ENCODE measurements at places on chromosomes 6 and 20.

GRCh38 chr20:21096321-21097043 lies 9.7 kb downstream of the LINC00237 start:
- no peak for DNase-seq

DNA sequence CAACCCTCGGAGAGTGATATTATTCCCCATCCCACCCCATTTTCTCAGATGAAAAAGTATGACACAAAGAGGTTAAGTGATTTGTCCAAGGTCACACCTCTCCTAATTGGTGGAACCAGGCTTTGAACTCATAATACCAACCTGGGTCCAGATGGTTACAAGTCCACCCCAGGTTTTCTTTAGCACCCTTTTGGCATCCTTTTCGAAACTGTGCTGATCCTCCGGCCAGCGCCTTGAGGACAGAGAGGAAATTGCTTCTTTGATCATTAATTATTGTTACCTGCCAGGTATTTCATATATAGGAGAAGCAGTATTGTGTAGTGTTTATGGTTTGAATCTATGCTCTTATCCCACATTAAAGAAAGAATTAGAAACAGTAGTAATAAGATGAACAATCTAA lies 29.3 kb upstream of the PDYN start:
- DNase-seq = no peak

DNA sequence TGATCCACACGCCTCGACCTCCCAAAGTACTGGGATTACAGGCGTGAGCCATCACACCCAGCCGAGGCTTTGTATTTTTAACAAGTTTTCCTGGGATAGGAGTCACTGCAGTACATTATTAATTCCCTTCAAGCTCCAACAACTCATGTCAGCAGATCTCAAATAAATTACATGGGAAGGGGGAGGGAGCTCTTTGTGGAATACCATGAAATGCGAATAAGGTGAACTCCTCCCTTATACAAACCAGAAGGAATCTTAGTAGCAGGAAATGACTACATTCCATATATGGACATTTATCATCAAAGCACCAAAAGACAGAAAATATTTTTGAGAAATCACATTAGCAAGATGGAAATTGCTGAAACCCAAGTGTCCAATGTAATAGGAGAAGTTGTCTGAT lies 2.9 kb downstream of the GSS start:
- DNase-seq = no peak

DNA sequence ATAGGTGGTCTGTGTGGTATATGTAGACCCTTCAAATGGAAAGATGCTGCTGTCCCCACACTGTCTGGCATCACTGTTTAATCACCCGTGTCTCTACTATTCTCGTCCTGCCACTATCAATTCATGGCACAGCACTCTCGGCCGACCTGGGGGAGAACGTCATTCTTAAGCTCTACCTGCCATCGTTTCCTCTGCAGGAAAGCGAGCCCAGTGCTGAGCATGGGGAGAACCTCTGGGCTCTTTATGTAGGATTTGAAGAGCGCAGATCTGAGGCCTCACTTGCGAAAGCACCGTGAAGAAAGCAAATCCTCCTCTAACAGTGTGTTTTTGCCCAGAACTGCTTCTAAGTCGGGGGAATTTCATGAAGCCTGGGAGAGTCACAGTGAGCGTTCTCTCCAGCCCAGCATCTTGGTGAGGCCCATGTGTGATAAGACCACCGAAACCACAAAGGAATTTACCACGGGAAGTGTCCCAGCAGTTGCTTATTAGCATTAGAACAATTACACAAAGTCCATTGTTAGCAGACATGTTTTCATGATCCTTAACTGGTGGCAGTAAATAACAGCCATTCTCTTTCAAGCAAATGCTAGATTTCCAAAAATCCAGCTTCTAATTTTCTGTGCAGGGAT lies 124.3 kb downstream of the SCML4 start:
- no peak for DNase-seq

DNA sequence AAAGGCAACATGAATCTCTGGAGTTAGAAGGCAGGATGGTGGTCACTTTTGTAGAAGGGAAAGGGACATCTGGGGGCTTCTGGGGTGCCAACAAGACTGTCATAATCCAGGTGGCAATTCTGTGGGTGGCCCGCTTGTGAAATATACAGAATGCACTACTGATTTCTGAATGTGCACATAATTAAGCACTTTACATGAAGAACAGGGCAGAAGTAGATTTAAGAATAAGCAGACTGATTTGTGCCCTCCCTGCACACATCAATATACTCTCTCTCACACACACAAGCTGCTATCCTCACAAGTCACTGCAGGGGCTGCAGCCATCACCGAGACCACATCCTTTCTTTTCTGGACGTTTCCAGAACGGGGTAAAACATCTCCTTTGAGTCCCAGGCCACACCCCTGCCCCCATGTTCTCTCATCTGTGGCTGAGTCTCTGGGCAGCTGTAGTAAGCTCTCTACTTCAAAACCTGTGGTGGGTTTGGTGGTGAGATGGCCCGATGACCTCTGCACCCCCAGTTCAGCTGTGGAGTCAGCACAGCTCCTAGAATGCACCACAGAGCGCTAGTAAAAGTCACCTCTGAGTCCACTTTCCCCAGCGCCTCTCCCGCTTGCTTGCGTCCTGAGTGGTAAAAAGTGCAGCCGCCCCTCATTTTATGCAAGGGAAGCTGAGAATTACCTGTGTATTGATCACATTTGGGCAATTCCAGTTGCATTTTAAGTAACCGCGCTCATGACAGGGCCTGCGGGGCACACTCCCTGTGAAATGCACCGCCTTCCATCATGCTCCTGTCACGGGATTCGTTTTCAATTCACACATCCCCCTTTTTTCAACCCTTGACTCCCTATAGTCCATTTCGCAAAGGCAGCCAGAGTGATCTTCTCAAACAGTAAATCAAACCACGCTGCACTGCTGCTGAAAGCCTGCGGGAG lies 115.5 kb downstream of the NFATC2 start:
- no peak for DNase-seq

DNA sequence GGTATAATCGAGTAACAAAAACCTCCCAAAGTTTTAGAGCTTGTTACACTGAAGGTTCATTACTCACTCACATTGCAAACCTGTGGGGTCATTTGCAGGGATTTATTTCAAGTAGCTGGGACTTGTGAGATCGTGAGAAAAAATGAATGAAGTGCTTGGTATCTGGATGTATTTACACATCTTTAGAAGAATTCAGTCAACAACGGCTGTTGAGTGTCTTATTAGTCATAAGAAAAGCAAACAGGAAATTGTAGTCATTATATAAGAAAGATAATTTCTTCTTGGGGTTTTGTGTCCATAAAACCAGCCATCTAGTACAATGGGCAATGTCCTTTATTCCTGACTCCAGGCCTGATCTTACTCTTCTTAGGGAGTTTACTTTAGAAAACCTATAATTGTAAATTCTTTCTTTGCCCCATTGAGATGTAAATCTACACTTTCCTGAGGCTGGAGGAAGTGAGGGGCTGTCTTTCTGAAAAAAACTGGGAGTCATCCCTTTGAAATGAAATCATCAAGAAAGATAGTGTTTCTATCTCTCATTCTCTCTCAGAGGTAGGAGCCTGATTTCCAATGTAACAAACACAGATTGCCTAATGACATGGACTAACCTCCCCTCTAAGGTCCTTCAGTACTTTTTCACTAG lies 202.5 kb upstream of the ASCC3 start:
- DNase-seq = no peak

GRCh38 chr20:57579898-57580447 lies 19.1 kb downstream of the PCK1 start:
- peak; percentile 59 for DNase-seq

GRCh38 chr20:8967641-8968245 lies 101.1 kb upstream of the PLCB4 start:
- no peak for DNase-seq

- DNase-seq = peak; percentile 4
Measured at GRCh38 chr6:76774781-76775384, 688.4 kb downstream of the HTR1B start.
